ENCODE measurements at places on chromosomes 1 and 21. TPM values are rescaled to one million over a fixed set of nuclear protein-coding genes. Genes with fewer than 3 reads are reported as not detected.

- H3K4me1 ChIP-seq, result peaks cover 35% of the 10 kb centered on the region
- H3K4me3 ChIP-seq, result peak overlapping the region; percentile 97
- H3K27me3 ChIP-seq, result no peaks in the 10 kb centered on the region
- peaks cover 8% of the 10 kb centered on the region for H3K36me3 ChIP-seq
These were observed 1.2 kb upstream of the MTFR1L start for GRCh38 chr1:25818569-25818968.

DNA sequence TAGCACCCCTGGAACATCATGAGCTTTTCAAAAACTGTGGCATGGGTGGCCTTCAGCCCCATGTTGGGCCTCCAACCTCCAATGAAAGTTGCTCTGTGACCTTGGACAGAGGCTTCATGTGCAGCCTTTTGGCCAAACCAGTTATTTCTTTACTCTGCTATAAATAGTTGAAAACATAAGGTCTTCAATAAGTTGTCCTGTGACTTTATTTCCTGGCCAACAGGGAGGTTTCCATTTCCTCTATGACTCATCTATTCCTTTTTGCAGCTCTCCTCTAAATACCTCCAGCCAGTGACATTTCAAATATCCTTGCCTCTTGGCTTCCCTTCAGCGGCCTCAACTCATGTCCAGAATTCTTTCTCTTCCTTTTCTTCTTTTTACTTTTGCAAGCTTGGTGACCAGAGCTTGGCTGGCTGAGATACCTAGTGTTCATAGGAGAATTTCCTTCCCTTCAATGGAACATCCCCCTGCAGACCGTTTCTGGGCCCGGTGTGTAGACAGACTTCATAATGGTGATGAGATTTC, 22.7 kb upstream of the TRIM67 start:
- H3K4me3 ChIP-seq, result no peak overlapping the region
- peaks cover 10% of the 10 kb centered on the region for H3K4me1 ChIP-seq
- no peak for DNase-seq
- no peak overlapping the region for H3K27ac ChIP-seq
- no peaks in the 10 kb centered on the region for H3K36me3 ChIP-seq
- peaks cover 8% of the 10 kb centered on the region for H3K27me3 ChIP-seq

DNA sequence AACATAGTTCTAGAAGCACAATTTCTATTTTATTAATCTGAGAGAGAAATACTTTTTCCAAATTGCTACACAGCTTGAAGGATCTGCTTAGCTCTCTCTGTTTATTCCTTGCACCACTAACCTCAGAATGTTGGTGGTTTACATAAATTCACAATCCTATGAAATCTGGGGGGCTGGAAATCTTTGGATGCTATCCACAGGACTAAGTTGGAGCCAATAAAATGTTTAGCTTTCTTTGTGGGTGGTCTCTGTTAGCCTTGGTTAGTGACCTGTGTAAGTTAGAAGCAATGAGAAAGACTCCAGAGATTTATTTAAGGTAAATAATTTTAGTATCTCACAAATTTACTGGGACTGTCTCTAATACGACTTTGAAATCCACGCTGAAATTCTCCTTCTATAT, 418.1 kb downstream of the ADGRL2 start:
- H3K27ac ChIP-seq, result no peak overlapping the region
- no peak overlapping the region for H3K4me3 ChIP-seq
- no peaks in the 10 kb centered on the region for H3K36me3 ChIP-seq
- no peaks in the 10 kb centered on the region for H3K27me3 ChIP-seq

DNA sequence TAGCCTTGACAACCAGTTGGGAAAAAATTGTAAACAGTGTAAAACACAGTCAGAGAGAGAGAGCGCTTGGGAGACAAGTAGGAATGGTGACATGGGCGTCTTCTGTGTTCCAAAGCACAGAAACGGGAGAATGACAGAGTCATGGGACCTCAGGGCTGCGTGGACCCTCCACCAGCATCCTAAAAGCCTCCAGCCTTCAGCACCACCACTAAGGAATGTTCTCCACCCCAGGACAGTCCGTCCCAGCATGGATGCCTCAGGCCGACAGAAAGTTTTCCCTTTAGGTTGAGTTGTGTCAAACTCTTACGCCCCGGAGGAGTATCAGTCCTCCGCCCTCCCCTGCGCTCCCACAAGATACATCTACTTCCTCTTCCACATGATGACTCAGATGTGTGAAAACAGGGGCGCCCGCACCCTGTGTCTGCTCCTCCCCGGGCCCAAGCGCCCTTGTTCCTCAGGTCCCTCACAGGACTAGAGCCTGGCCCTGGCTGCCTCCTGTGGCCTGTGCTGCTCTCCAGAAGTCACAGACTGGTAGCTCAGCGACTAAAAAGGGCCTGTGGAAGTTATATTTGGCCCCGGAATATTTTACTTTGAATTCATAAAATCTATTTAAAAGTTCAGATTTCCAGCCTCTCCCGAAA, 63.9 kb upstream of the EFHD2 start:
- H3K4me3 ChIP-seq, result peak overlapping the region; percentile 38
- H3K27me3 ChIP-seq, result peaks cover 3% of the 10 kb centered on the region
- peaks cover 4% of the 10 kb centered on the region for H3K36me3 ChIP-seq
- H3K4me1 ChIP-seq, result peaks cover 68% of the 10 kb centered on the region
- H3K27ac ChIP-seq, result peak overlapping the region; percentile 85
- DNase-seq, result peak; percentile 68

DNA sequence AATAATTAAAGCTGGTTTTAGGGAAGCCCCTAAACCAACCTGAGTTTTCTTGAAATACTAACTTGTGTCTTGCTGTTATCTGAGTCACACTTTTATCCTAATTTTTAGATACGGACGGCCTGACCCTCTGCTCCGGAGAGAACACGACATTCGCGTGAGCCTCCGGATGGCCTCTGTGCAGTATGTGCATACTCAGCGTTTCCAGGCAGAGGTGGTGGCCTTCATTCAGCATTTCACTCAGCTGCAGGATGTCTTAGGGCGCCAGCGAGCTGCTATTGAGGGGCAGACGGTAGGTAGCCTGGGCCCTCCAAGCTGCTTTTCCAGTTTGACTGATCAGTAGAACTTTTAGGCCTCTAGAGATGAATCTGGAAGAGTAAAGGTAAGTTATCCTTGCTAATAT, 63.6 kb downstream of the VPS13D start:
- H3K27me3 ChIP-seq, result no peaks in the 10 kb centered on the region
- H3K27ac ChIP-seq, result no peak overlapping the region
- peaks cover 40% of the 10 kb centered on the region for H3K4me1 ChIP-seq
- no peak overlapping the region for H3K4me3 ChIP-seq
- no peak for DNase-seq

Gene LRRC38
- total RNA-seq, result not detected

DNA sequence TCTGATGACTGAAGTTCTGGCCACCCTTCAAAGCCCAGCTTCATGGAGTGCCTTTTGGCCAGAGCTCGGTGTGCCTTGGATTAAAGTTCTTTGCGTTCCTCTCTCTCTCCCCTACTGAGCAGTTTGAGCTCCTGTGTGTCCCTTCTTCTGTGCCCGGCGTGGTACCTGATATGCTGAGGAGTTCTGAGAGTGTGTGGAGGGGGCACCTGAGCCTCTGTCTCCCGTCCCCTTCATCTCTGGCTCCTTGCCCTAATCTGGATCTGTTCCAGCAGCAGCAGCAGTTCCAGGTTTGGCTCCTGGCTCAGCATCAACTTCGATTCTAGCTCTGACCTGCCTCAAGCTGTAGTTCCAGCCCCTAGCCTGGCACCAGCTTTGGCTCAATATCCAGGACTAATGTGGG, 25.1 kb upstream of the MYCL start:
- no peaks in the 10 kb centered on the region for H3K36me3 ChIP-seq
- no peak overlapping the region for H3K4me3 ChIP-seq
- no peaks in the 10 kb centered on the region for H3K4me1 ChIP-seq
- no peak for DNase-seq
- H3K27ac ChIP-seq, result no peak overlapping the region

Gene USH2A
- not detected for total RNA-seq

- no peaks in the 10 kb centered on the region for H3K4me1 ChIP-seq
- peaks cover 7% of the 10 kb centered on the region for H3K36me3 ChIP-seq
- no peak overlapping the region for H3K27ac ChIP-seq
- no peaks in the 10 kb centered on the region for H3K27me3 ChIP-seq
These were observed 35.4 kb downstream of the WNT2B start for GRCh38 chr1:112544011-112544688.

DNA sequence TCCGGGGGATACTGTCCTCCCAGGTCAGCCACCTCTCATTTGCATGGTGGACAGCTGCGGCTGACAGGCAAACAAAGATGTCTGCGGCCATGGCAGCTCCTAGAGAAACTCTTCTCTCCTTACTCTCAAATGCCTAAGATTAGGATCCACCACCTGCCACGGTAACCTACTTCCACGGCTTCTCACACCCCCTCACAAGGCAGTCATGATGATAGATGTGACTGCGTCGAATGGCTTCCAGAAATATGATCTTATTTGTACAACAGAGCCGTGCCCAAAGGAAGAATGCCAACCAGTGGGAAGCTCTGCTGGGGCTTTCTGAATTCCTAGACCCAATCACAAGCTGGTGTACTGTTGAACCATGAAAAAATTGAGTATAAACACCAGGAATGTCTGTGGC, 73.4 kb downstream of the BACE2 start:
- no peaks in the 10 kb centered on the region for H3K36me3 ChIP-seq
- H3K4me3 ChIP-seq, result no peak overlapping the region
- peaks cover 2% of the 10 kb centered on the region for H3K27me3 ChIP-seq
- H3K4me1 ChIP-seq, result no peaks in the 10 kb centered on the region
- no peak for DNase-seq
- H3K27ac ChIP-seq, result no peak overlapping the region

Gene ESRRG
- total RNA-seq, result not detected

Gene RIIAD1
- not detected for total RNA-seq

DNA sequence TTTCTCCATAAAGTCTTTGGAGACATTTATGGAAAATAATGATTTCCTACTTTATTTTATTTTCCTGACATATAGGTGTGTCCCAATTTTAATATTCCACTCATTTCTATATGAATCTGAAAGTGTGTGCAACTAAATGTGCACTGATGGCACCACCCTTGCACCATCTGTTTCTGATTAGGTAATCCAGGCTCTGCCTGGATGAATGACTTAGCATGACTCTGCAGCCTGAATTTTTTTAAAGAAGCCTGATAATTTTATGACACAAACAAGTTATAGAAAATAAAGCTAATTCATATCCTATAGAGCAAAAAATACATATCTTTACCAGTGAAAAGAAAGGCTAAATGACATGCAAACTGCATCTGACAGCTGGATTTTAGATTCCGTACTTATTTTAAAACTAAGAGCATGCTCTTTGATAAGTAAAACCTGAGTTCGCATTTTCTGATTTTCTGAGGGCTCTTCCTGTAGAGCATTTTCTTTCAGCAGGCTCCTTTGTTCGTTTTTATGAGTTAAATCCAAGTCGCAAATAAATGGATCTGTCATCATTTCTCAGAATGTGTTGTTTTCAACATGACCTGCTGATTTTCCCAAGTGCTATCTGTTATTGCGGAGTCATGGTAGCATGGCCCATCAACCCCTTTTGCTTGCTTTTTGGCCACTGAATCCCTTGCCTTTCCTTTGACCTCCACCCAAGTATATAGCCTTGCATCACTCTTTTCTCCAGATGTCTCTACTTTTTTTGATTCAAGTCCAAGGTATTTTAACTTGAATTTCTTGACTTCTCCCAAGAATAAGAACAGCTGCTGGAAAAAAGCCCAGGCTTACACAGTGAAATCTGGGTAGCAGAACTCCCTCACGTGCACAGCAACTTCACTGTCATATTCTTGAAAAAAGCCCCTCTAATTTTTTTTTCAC, 52.8 kb upstream of the LYPLAL1 start:
- no peaks in the 10 kb centered on the region for H3K27me3 ChIP-seq
- no peak for DNase-seq
- H3K4me1 ChIP-seq, result no peaks in the 10 kb centered on the region
- no peak overlapping the region for H3K4me3 ChIP-seq

Gene RBM8A
- total RNA-seq, result 354 TPM

GRCh38 chr1:110780600-110781484, 92.1 kb upstream of the CD53 start:
- no peaks in the 10 kb centered on the region for H3K36me3 ChIP-seq
- no peak overlapping the region for H3K27ac ChIP-seq
- H3K4me1 ChIP-seq, result peaks cover 19% of the 10 kb centered on the region
- H3K4me3 ChIP-seq, result no peak overlapping the region
- peak; percentile 68 for DNase-seq

Gene SELENBP1
- not detected for total RNA-seq

GRCh38 chr1:188825471-188825870, 1652.2 kb downstream of the BRINP3 start:
- H3K36me3 ChIP-seq, result no peaks in the 10 kb centered on the region
- no peaks in the 10 kb centered on the region for H3K4me1 ChIP-seq
- H3K27ac ChIP-seq, result no peak overlapping the region
- H3K4me3 ChIP-seq, result no peak overlapping the region
- no peaks in the 10 kb centered on the region for H3K27me3 ChIP-seq

Gene TADA1
- total RNA-seq, result 15.6 TPM

DNA sequence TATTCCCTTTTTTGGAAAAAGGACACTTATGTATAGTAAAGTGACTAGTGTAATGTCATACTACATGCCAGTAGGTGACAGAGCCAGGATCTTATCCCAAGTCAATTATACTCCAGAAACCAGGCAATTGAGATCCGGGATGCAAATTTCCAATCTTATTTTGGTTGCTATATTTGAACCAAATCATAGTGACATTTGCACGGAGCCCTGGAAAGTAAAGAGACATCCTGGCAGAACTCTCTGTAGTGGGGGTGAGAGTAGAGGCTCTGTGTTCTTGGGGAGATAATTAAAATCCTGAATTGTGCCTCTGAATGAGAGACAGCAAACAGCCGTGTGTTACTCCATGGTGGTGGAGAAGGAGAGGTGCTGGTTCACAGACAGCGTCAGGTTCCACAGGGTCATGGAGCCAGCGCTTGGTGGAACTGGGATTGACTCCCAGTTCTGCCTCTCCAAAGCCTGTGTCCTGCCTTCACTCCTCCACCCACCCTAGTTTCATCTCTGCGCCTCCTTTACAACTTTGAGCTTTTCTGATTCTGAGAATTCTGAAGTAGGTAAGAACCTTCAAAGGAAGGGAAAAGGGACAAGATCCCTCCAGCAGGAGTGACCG, 432.3 kb downstream of the PTPRU start:
- DNase-seq, result no peak
- no peaks in the 10 kb centered on the region for H3K4me1 ChIP-seq
- H3K4me3 ChIP-seq, result no peak overlapping the region
- H3K27me3 ChIP-seq, result peaks cover 25% of the 10 kb centered on the region
- no peaks in the 10 kb centered on the region for H3K36me3 ChIP-seq
- no peak overlapping the region for H3K27ac ChIP-seq

DNA sequence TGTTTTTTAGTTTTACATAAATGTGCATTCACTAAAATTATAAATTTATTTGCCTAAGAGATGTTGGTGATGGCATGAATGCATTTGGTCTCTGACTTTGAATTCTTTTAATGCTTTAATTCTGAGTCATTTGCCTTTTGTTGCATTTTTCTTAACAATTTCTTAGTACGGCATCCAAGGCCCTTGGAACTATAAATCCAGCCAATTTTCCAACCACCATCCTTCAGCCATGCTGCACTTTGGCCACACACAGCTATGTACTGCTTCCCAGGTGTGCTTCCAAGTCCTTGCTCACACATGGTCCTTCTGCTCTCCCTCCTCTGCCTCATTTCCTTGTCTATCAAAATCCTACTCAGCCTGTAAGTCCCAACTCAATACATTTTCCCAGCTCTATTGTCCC, 161.0 kb downstream of the DHRS3 start:
- H3K4me3 ChIP-seq, result no peak overlapping the region
- H3K4me1 ChIP-seq, result peaks cover 56% of the 10 kb centered on the region
- H3K27me3 ChIP-seq, result no peaks in the 10 kb centered on the region
- no peak overlapping the region for H3K27ac ChIP-seq
- peaks cover 39% of the 10 kb centered on the region for H3K36me3 ChIP-seq
- no peak for DNase-seq

Gene CELA2A
- not detected for total RNA-seq

Gene PTGS2
- 0.71 TPM for total RNA-seq

GRCh38 chr1:3708791-3709190, 43.5 kb upstream of the CCDC27 start:
- no peak overlapping the region for H3K27ac ChIP-seq
- no peaks in the 10 kb centered on the region for H3K36me3 ChIP-seq
- no peak overlapping the region for H3K4me3 ChIP-seq
- no peak for DNase-seq
- H3K27me3 ChIP-seq, result peaks cover 5% of the 10 kb centered on the region

Data from activated T-helper 1 cell treated with anti-CD3 and anti-CD28 coated beads, Interleukin-12 subunit alpha, Interleukin-12 subunit beta, Interleukin-2, Interleukin-4 antibody, amounts not matched to agents 30 ng/mL and 10 ng/mL and 1 ng/mL, durations not matched to agents 14 hours and 24 hours and 36 hours (primary cell).